T-helper 17 cell (primary cell): ENCODE measurements at places on chromosomes 5 and 9.

- no peak for DNase-seq
These were observed 3.5 kb upstream of the RNF145 start for GRCh38 chr5:159212657-159213462.

GRCh38 chr5:144864118-144864517 is 693.4 kb downstream of the KCTD16 start:
- DNase-seq, result no peak

DNA sequence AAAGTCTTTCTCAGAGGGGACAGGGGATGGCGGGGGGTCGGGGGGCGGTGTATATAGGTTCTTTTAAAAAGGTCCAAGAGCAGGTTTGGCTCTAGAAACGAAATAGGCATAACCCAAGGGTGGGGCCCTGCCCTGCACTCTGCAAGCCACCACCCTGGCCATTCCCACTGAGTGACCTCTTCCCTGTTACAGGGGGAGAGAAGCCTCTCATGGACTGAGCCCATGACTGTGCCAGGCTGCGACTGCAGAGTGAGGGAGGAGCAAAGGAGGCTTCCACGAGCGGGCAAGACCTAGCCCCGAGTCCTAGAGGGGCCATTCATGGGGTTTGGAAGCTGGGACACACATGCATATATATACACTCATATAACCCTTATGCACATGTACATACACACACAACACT is 10.1 kb upstream of the NXNL2 start:
- no peak for DNase-seq

DNA sequence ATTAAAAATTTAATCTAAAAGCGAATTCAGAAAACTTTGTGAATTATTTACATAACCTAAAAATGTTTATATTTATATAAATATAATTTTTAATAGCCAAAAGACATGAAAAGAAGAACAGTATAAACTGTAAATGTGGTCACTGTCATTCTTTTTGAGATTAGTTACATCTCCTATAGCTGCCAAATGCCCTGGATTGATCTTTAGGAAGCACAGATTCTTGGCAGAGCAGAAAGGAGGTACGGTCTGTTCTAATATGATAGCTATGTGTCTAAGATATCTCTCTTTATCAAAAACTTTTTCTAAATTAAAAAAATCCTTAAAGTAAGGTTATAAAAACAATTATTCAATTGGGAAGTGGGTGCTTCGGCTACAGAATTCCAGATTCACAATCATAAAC is 151.0 kb downstream of the LPAR1 start:
- no peak for DNase-seq

DNA sequence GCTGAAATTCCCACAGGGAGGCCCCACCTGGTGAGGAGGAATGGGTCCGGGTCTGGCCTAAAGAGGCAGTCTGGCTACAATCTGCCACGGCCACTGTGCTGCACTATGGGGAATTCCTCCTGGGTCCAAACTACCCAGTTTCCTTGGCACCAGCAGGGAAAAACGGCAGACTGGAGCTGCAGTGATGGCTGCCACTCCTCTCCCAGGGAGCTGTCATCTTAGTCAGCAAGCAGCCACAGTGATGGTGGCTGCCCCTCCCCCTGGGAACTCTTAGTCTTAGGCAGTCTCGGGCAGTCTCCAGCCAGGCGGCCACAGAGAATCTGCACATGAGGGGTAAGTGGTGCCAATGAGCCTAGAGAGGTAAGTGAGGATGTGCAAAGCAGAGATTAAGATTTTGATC is 205.8 kb downstream of the TMEM38B start:
- DNase-seq, result no peak
